ENCODE measurements at places on chromosomes 1 and 21. TPM values are rescaled to one million over a fixed set of nuclear protein-coding genes. Genes with fewer than 3 reads are reported as not detected.

Gene UROD
- 134 TPM for total RNA-seq

DNA sequence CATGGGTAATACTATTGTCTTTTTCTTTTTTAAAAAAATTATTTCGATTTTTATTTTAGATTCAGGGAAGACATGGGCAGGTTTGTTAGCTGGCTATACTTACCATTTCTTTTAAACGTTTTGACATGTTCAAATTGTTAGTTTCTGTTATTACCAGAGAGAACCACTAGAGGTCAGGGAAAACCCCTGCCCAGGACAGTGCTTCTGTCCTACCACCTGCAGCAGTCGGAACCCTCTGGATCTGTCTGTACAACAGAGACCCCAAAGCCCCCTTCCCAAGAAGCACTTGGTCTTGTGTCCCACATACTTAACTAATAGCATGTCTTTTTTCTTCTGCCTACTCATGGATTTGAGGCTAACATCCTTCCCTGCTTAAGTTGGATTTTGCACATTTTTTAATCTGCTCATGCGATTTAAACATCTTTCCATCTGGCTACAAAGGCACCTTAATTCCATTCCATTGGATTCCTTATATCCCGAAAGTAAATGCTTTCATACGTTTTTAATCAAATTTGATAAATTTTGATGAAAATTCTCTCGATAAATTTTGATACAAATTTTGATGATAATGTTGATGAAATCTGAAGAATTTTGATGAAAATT, 10.0 kb upstream of the C1orf115 start:
- peak; percentile 41 for DNase-seq

- DNase-seq = no peak
Measured at GRCh38 chr1:183946320-183946613, 91.3 kb downstream of the COLGALT2 start.

- peak; percentile 56 for DNase-seq
Measured at GRCh38 chr1:203338335-203339036, 12.4 kb downstream of the FMOD start.

- no peak for DNase-seq
Measured at GRCh38 chr1:160640359-160641123, 6.3 kb downstream of the SLAMF1 start.

- no peak for DNase-seq
Measured at GRCh38 chr1:96962216-96962615, 240.6 kb downstream of the PTBP2 start.

- DNase-seq = peak; percentile 63
Measured at GRCh38 chr1:178397678-178398077, 99.1 kb downstream of the CLEC20A start.

All from HT1080 (cell line).